Right lung (tissue), 10 donors: ENCODE measurements at places on chromosomes 7 and 10.
A peak's percentile ranks its signal among the peaks of the same experiment; 100 is the strongest.

DNA sequence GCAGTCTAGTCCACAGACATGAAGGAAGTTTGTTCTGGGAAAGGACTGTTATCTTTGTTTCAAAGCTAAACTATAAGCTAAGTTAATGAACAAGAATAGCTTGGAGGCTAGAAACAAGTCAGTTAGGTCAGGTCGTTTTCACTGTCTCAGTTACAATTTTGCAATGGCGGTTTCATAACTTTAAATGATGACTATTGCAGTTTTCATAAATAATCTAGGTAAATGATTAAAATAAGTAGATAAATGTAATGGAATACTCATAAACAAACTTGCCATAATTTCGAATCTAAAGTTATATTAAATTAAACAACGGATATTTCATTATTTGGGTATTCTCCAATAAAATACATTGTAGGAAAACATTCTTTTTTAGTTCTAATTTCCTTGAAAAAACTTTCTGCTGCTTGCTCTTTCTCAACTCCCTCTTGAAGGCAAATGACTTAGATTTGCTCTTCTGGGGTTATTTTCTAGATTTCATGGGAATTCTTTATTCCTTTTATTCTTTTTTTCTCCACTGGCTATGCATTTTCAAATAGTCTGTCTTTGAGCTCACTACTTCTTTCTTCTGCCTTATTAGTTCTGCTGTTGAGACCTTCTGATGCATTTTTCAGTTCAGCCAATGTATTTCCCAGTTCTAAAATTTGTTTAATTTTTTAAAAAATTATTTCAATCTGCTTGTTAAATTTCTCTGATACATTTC, 103.8 kb upstream of the APBB1IP start:
- no peak for DNase-seq

- DNase-seq = no peak
Observed at GRCh38 chr7:33642312-33642711, 263.0 kb upstream of the BMPER start.

DNA sequence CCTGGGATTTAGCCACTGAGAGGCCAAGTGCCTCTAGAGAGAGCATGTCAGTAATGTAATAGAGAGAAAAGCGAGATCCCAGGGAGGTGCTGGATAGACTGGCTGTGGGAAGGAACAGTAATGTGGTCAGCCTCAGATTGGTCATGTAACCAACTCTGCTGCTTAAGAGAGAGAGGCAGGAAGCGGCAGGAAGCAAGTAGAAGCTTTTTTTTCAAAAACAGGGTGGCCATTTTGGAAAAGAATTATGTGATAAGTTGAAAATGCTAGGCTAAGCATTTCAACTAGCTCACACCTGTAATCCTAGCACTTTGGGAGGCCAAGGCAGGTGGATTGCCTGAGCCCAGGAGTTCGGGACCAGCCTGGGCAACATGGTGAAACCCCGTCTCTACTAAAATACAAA, 3.7 kb upstream of the PCOLCE start:
- no peak for DNase-seq

DNA sequence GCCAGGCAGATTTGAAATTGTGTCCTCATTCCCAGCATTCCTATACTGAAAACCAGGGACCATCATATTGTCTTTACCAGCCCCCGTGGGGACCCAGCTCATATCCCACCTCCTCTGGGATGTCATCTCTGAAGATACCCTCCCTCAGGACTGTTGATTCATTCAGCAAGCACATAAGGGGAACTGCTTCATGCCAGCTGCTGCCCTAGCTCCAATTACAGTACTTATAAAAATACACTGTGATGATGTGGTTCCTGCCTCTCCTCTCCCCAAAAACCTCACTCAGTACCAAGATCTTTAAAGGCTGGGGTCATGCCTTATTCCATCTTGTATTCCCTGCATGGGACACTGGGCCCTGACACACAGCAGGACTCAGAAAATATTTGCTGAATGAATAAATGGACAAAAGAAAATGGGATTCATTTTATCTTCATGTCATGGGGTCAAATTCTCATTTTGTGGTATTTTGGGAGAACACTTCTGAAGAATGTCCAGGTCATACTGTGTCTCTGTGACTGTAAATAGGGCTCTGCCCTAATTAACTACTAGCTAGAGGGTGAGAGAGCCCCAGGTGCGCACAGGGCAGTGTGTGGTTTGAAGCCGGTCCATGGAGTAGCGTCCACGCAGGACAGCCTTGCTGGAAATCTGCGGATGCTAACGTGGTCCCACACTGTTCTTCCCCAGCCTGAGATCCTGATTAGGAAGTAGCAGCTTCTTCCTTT, 29.0 kb upstream of the DAGLB start:
- DNase-seq = no peak

DNA sequence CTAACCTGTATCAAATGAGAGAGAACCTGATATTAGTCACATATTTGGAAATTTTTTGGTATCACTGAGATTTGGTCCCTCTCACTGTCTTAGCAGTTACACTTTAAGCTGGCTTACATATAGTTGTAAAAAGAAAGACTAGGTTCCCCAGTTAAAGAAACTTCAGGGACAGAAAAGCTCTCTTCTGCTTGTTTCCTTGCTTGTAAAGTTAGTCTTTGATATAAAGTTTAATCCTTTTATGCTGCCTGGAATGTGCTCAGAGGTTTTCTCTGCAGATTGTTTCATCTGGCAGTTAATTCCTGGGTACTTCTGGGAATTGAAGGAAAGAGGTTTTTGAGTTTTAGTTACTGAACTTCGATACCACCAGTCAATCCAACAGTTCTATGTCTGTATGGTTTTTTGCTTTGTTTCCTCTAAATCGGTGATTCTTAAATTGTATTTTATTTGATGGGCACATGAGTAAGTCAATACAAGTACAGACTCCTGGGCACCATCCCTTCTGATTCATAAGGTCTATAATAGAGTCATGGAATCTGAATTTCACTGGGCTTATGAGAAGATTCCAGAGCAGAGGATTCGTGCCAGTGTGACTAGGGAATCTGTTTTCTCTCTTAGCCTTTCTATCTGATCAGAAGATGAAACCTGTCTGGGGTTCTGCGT, 1080.9 kb upstream of the C7orf33 start:
- DNase-seq = no peak

DNA sequence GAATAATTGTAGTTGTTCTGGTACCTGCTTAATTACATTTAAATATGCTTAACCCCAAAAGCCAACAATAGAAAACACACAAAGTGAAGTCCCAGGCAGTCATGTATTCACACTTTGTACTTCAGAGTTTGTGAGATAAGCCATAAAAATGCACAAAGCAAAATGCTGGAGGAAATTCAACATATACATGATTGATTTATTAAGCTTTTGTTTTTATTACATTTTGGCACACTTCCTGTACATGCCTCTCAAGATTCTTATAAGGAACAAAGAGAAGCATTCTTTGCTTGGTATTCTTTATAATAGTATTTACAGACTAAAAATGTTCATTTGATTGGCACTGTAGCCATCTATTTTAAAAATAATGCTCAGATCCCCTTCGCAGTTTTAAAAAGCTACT, 107.7 kb upstream of the ANK3 start:
- no peak for DNase-seq

DNA sequence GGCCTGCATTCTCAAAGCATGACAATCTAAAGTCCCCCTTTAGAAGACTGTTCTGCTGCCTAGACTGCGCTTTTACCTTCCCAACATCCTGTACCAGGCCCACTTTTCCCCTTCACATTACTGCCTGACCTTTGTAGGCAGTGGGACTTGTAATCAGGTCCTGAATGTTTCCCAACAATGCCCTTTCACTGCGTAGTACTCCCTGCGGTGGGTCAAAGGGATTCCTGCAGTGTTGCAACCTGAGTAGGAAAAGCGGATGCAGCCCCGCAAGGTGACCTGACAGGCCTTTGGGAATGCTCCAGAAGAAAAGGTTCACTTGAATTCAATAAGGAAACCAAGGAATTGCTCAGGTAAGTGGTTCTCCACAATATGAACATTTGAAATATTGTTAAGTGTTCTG, 4.9 kb upstream of the TCAF1 start:
- DNase-seq = no peak

- peak; percentile 62 for DNase-seq
Observed at GRCh38 chr10:87734987-87735827, 75.5 kb downstream of the PAPSS2 start.

DNA sequence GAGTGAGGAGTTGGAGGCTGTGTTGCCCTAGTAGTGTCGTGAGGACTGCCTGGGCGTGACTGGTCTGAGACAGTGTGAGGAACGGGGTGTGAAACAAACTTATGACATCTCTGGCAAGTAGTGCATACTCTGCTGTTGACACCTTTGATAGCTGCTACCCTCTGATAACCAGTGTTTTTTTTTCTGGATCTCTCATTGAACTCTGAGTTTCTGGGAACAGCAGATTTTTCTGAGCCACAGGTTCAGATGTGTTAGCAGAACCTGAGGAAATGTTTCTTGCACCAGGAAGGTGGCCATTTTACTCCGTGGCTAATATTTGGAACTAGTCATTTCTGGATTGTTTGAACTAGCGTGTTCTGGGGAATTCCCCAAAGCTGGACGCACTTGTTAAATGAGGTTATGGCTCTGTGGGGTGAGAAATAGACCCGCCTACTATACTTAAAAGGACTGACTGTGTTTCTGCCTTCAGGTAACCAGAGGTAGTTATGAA, 52.9 kb downstream of the AUTS2 start:
- no peak for DNase-seq

GRCh38 chr7:121547544-121548092, 151.5 kb upstream of the FAM3C start:
- peak; percentile 31 for DNase-seq

- DNase-seq = no peak
Observed at GRCh38 chr10:6045314-6045848, 16.8 kb downstream of the IL2RA start.

- DNase-seq = no peak
Observed at GRCh38 chr10:102814453-102814871, 22.8 kb downstream of the CYP17A1 start.

DNA sequence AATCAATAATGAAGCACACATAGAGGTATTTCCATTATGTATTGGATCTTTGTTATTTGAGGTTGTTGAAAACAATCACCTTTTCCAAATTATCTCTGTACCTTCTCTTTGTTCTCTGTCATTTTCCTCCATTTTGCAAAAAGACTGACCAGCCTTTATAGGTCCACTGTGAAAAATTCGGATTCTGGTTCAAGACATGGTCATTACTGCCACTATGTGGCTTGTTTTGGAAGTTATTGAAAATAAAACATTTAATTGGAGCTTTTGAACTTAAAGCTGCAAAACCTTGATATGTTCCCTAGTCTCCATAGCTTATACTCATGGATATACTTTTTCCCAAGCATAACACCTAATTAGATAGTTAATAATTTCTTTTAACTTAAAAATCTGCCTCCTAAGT, 1094.4 kb downstream of the NRG3 start:
- DNase-seq = no peak

GRCh38 chr10:49141541-49142332, 7.9 kb upstream of the FAM170B start:
- no peak for DNase-seq

DNA sequence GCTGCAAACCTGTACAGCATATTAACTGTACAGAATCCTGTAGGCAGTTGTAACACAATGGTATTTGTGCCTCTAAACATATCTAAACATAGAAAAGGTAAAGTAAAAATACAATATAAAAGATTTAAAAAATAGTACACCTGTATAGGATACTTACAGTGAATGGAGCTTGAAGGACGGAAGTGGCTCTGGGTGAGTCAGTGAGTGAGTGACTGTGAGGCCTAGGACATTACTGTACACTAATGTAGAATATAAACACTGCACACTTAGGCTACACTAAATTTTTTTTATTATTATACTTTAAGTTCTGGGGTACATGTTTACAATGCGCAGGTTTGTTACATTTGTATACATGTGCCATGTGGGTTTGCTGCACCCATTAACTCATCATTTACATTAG, 97.3 kb upstream of the STK17A start:
- DNase-seq = no peak

GRCh38 chr7:123231021-123232000, 31.5 kb upstream of the SLC13A1 start:
- no peak for DNase-seq

DNA sequence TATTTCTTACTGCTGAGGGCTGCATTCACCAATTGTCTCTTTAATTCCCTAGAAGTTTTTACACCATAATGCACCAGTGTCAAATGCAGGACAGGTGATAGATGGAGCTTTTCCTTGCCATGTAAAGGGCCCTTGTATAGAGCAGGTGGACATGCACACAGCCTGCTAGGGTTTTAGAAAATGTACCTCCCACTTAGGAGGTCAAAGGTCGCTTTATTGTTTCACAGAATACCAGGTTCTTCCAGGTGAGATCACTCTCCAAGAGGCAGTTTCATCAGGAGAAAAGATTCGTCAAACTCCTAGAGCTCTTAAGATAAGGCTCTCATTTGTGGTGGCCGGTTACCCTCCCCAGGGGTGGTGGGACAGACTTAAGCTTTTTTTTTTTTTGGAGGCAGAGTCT, 215.8 kb downstream of the PHTF2 start:
- no peak for DNase-seq

GRCh38 chr7:104779888-104780287, 234.1 kb upstream of the KMT2E start:
- no peak for DNase-seq

GRCh38 chr7:11804621-11805020, 27.4 kb downstream of the THSD7A start:
- DNase-seq = no peak

GRCh38 chr7:118759921-118760320, 535.4 kb downstream of the ANKRD7 start:
- DNase-seq = no peak

DNA sequence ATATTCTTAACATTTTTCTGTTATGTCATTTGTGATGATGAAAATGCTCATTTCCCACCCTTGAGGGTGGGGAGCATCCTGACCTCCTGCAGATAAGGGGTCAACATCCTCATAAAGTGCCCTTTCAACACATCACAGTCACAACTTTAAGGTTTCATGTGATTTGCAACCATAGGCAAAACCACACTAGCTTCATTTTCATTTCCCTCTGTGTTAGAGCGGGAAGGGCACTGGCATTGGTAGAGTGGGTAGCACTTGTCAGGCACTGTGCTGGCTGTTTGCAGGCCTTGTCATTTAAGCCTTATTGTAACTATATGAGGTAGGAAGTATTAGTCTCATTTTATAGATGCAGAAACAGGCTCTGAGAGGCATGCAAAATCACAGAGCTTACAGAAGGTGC, 39.8 kb downstream of the PSMC2 start:
- no peak for DNase-seq

DNA sequence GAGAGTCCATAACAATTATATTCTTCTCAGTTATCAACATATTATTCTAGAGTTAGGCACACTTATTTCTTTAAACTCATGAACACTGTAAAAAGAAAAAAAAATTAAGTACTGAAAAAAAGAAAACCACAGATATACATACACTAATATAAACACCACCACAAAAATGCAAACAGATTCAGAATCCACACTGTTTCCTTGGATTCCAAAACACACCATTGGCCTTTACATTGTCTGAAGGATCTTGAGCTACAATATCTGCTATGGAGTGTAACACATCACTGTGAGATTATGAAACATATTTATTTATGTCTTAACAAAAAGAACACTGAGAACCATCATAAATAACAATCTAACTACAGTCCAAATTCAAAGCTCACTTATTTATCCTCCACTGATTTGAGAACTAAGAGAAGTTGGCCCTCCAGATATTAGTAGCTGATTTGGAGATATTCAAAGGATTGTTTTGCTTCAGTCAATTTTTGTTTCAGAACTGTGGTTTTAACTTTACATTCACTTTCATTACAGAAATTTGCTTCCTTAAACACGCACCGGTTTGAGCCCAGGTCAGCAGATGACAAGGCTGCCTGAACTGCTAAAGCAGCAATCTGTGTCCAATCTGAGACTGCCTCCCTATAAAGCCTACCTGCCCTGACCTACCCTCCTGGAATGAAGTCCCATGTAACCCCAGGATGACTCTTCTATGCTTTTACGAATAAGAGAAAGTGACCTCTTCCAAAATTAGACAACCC, 47.0 kb upstream of the CDK1 start:
- no peak for DNase-seq

- DNase-seq = no peak
Observed at GRCh38 chr10:62456611-62457101, 82.5 kb downstream of the ZNF365 start.
